Stimulated activated CD8-positive, alpha-beta memory T cell treated with anti-CD3 and anti-CD28 coated beads, Interleukin-4, amount 100 ng/mL, for 4 hours (primary cell): ENCODE measurements at places on chromosomes 7 and 10.

- no peak for DNase-seq
These were observed 246.0 kb upstream of the NFE2L3 start for GRCh38 chr7:25906003-25906402.

GRCh38 chr7:38232502-38233366 lies 40.7 kb downstream of the TARP start:
- peak; percentile 49 for DNase-seq

GRCh38 chr7:97015279-97015678 lies 9.4 kb downstream of the DLX5 start:
- no peak for DNase-seq

DNA sequence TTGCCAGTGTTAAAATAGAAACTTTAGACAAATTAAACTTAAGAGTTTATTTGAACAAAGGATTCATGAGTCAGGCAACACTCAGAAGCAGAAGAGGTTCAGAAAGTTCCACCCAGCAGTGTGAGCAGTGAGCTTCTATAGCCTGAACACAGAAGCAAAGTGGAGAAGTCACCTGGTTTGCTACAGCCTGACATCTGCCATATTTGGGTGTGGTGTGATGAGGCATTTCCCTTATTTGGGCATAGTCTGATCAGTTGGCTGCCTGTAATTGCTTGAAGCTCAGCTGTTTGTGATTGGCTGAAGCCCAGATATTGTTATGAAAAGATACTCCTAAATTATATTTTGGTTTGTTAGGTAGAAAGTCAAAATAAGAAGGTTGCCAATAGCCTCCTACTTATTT lies 39.1 kb downstream of the VWC2 start:
- DNase-seq, result no peak

GRCh38 chr7:21767300-21767900 lies 178.3 kb downstream of the CDCA7L start:
- DNase-seq, result no peak

GRCh38 chr7:15306296-15306695 lies 255.5 kb downstream of the AGMO start:
- DNase-seq, result no peak

GRCh38 chr7:74284781-74285259 lies 4.4 kb upstream of the CLIP2 start:
- no peak for DNase-seq

DNA sequence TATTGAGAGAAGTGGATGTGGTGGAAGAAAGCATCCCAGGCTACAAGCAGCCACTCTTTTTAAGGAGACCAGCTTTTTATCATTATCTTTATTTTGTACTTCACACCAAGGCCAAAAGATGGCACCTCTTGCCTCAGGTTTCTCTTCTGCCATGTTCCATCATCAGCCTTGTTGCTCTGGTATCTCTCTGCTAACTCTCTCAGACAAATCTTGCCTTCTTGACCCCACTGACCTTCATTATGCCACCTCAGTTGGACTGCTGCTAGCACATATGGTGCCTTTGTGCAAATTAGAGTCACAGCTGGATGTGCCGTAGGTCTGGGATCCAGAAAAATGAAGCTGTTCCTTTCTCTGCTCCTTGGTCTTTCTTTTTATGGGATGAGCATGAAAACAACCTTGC lies 47.1 kb upstream of the DYNC1I1 start:
- DNase-seq, result no peak

GRCh38 chr10:125049216-125049881 lies 107.4 kb downstream of the ZRANB1 start:
- DNase-seq, result no peak
